ENCODE measurements at places on chromosomes 13 and 19.
A peak's percentile ranks its signal among the peaks of the same experiment; 100 is the strongest.

- DNase-seq: no peak
Measured at GRCh38 chr19:7617735-7618134, 11.6 kb downstream of the XAB2 start.

DNA sequence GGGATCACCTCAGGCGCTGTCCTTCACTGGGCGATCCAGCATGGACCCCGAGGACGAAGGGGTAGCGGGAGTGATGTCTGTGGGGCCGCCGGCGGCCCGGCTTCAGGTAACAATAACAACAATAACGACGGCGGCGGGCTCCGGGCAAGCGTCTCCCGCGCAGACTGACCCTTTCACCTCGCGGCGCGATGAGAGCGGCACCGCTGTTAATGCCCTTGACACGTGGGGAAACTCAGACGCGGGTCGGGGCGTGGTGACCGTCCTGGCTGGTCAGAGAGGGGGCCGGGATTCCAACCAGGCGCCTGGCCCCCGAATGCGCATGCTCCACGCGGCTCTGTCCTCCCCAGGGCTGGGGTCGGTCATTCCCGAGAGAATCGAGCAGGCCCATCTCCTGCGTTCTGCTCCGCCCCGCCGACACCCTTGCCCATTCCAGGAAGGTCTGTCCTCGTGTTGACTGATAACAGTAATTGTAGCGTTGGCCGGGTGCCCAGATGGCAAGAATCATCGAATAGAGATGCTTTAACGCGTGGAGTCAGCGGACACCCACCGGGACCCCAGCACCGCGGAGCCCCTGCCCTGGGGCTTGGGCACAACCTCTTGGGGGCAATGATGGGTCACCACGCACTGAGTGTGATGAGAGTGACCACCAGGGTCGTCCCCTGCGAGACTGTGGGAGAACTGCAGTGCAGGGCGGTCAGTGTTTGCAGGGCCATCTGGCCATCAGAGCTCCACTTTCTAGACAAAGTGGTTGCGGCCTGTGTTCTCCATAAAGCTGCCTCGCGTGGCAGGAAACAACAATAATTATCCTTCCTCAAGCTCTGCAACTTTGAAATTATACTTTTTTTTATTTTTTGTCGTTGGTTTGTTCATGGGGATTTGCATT is 528 bp downstream of the ZNF8 start:
- DNase-seq: peak; percentile 70

DNA sequence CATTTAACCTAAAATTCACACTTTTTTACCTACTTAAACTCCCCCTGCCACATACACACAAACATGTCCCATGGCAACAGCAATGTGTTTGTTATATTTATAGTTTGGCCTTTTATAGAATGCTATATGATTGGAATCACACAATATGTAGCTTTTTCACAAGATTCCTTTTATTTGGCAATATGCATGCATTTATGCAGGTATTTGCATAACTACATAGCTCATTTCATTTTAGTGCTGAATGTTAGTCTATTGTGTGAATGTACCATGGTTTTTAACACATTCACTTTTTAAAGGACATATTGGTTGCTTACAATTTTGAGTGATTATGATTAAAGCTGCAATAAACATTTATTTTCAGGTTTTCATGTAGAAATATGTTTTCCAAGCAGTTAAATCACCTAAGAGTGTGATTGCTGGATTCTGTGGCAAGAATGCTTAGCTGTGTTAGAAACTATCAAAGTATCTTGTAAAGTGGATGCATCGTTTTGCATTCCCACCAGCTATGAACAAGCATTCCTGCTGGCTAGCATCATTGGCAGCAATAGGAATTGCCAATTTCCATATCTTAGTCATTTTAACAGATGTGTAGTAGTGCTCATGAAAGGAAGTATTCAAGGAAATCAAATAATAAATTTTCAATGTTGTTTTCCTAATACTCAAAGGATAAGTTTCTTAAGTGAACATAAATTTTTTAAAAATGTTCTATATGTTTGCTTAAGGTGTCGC is 557.0 kb downstream of the SLITRK1 start:
- DNase-seq: no peak

DNA sequence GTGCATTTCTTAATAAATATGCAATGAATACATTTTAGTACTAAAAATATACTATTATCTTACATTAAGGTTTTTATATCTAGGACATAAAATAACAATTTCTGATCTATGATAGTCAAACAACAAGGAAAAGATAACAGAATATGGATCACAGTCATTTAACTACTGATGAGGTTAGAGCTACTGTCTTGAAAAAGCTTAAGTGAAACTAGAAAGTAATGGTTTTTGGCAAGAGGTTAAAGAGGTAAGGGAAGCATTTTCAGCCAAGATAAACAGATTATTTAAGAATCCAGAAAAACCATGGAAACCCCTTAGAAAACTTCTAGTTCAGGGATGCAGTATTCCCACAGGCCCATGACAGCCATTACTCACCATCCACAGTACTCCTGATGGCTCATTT is 787.4 kb downstream of the DACH1 start:
- no peak for DNase-seq

DNA sequence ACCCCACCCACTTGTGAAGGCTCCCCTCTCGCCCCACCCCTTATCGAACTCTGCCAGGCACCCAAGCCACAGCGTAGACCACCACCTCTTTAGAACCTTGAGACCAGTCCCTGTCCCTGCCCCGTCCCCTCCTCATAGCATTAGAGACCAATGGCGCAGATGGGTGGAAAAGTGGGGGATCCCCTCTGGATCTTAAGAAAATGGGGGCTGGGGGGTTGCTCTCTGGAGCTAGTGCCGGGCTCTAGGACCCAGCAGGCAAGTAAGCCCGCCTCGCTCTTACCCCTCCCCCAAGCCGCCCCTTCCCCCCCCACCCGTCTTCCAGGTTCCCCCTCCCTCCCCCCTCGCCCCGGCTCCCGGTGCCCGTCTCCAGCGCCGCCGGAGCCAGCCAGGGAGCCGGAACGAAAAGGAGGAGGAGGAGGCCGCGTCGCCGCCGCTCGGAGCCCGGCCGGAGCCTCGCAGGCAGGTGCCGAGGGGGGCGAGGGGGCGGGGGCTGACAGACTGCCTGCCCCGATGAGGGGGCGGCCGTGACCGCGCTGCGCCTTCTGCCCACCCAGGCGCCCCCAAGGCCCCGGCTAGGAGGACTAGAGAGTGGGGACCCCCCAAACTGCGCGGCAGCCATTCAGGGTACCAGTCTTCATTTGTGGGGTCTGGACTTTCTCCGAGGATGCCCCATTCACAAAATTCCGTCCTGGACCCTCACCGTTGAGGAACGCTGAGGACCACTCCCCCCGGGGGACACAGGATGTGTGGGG is at the start of gene SPRED3:
Gene SPRED3 (plus strand): TSS at position 349 of the 752 bp plus-strand sequence. CDS start 1,606 bp downstream, outside the sequence.
- DNase-seq: peak; percentile 77

GRCh38 chr19:27794494-27795042 is 1418.4 kb downstream of the UQCRFS1 start:
- peak; percentile 34 for DNase-seq

- peak; percentile 40 for DNase-seq
Measured at GRCh38 chr13:112658808-112659207, 31.0 kb upstream of the ATP11A start.

DNA sequence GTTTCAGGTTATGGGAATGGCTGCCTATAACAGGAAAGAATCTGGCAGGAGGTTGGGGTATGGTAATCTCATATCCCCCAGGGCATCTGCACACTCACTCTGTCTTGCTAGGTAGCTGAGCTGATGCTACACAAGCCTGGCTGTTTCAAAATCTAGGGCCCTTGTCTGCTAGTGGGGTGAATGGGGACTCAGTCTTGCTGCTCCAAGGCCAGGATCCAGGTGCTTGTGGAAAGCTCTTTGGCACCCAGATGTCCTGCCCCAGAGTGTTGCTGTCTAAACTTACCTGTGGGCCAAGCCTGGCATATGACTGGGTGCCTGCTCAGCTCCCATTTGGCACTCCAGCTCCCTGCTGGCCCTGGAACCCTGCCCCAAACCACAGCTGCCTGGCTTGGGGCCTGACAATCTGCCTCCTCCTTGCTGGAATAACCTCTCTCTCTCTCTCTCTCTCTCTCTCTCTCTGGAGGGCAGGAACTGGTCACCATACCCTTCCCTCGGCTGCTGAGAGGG is 158.1 kb upstream of the TSC22D1 start:
- DNase-seq: peak; percentile 17

DNA sequence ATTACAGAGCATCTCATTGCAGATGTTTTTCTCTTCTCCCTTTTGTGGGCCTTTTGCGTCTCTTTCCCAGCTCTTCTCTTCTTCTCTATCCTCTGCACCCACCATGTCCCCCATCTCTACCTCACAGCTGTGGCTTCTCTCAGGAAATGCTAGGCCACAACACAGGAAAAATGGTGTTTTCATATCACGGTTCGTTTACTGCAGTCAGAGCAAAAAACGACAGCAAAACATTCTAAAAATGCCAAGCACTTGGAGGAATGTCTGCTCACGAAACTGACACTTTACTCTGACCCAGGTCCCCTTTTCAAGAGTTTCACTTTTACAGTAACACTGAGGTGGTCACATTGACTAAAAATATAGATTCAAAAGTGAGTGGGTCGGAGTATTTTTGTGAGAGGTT is 152.2 kb downstream of the DCT start:
- no peak for DNase-seq

- no peak for DNase-seq
Measured at GRCh38 chr13:63983366-63983765, 2567.7 kb upstream of the PCDH20 start.

GRCh38 chr13:108828086-108828815 is 198.8 kb downstream of the MYO16 start:
- no peak for DNase-seq

DNA sequence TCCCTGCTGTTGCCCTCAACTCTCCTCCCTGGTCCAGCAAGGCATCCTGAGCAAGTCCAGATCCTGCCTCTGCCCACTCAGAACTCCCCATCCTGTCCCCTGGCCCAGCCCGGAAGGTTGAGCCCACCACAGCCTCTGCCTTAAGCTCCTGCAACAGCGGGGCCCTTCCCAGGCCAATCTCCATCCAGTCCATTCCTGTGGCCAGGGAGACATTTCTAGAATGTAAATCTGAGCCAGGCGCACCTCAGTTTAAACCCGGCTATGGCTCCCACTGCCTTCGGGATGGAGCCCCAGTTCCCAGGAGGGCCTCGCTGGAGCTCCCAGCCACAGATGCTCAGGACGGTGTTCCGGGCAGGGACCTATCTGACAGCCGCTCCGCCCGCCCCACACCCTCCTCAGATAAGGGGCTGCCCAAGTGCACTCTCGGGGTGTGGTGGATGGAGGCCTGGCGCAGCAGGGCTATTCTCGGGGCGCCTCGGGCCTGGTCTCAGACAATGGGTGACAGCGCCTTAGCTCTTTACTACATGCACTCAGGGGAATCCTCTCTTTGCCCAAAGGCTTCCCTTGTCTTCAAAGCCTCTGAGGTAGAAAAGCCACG is 5.3 kb downstream of the TRAPPC6A start:
- DNase-seq: peak; percentile 56

GRCh38 chr19:37928527-37929286 is 21.7 kb downstream of the SIPA1L3 start:
- DNase-seq: no peak

- DNase-seq: no peak
Measured at GRCh38 chr13:110129076-110129475, 177.9 kb downstream of the COL4A1 start.

DNA sequence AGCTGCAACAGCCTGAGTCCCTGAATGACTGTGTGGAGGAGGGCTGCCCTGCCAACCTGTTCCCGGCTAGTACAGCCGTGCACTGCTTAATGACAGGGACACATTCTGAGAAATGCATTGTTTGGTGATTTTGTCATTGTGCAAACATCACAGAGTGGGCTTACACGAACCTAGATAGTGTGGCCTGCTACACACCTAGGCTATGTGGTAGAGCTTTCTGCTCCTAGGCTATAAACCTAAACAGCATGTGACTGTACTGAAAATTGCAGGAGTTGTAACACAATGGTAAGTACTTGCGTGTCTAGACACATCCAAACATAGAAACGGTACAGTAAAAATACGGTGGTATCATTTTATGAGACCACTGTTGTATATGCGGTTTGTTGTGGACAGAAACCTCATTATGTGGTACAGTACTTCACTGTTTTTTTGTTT is 35.0 kb downstream of the VASP start:
- no peak for DNase-seq

DNA sequence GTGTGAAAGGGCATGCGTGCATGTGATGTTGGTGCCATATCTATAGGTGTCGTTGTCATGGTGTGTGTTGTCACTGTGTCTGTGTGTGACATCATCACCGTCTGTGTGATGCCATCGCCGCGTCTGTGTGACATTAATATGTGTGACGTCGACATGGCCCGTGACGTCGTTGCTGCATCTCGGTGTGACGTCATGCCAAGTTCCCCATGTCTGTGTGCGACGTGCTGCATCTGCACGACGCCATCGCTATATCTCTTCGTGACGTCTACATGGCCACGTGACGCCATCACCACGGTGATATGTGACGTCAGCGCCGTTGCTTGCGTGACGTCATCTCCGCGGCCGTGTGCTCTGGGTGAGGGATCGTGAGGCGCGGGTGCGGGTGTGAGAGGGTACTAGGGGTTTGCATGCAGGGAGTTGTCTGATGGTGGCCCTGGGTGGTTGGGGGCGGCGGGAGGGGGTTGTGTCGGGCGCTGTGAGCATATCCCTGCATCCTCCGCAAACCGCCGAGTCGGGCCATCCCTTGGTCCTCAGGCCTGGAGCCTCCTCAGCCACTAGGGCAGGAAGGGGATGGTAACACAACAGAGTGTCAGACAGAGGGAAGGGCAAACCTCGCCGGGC is 14.6 kb downstream of the GTPBP3 start:
- DNase-seq: no peak

GRCh38 chr13:33911521-33911920 is 93.6 kb downstream of the RFC3 start:
- no peak for DNase-seq

DNA sequence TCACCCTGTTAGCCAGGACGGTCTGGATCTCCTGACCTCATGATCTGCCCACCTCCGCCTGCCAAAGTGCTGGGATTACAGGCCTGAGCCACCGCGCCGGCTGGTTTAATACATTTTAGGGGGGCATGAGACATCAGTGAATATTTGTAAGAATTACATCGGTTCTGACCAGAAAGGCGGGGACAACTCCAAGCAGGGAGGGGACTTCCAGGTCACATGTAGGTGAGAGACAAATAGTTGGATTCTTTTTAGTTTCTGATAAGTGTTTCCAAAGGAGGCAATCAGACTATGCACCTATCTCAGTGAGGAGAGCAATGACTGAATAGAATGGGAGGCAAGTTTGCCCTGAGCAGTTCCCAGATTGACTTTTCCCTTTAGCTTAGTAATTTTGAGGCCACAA is 3.7 kb upstream of the ZNF552 start:
- no peak for DNase-seq

GRCh38 chr13:111047326-111047725 is 67.8 kb upstream of the ARHGEF7 start:
- no peak for DNase-seq

DNA sequence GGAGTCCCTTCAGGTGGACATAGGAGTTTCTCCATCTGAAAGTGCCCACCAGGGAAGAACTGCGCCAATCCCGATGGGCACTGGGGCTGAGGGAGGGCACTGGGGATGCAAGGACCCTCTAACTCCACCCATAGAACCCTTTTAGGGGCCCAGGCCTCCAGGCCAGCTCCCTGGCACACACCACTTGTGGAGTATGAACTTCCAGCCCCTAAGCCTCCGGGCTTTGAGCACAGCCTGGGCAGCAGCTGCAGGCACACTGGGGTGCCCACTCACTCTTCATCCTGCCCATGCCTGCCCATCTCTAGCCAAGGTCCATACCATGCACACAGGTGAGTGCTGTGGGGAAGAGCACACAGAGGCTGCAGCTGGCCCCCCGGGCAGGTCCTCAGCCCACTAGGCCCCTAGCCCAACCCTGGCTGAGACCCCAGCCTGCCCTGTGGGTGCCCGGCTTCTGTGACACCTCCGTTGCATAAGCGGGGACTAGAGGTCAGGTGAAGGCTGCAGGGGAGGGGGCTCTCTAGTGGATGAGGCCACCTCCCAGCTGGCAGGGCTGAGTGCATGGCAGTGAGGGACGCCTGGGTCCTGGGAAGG is 14.6 kb upstream of the SLC7A10 start:
- DNase-seq: no peak

Measured in fibroblast of villous mesenchyme (primary cell).